ENCODE measurements at places on chromosomes 11 and 22. TPM values are rescaled to one million over a fixed set of nuclear protein-coding genes. Genes with fewer than 3 reads are reported as not detected.

DNA sequence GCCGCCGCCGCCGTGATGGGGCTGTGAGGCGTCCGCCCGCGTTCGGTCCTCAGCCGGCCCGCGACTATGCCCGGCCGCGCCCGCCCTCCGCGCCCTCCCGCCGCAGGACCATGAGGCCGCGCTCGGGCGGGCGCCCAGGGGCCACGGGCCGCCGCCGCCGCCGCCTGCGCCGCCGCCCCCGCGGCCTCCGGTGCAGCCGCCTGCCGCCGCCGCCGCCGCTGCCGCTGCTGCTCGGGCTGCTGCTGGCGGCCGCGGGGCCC, 215 bp downstream of the ZNRF3 start:
- H3K27me3 ChIP-seq: peaks cover 6% of the 10 kb centered on the region
- DNase-seq: no peak
- no peak overlapping the region for H3K4me3 ChIP-seq
- H3K27ac ChIP-seq: no peak overlapping the region
- H3K4me1 ChIP-seq: peaks cover 19% of the 10 kb centered on the region

- DNase-seq: no peak
- H3K27me3 ChIP-seq: peaks cover 8% of the 10 kb centered on the region
- H3K4me1 ChIP-seq: peaks cover 7% of the 10 kb centered on the region
- H3K27ac ChIP-seq: no peak overlapping the region
These were observed 673.8 kb downstream of the BRD1 start for GRCh38 chr22:49153921-49154320.

The AMPD3 gene
- 23.2 TPM for total RNA-seq

DNA sequence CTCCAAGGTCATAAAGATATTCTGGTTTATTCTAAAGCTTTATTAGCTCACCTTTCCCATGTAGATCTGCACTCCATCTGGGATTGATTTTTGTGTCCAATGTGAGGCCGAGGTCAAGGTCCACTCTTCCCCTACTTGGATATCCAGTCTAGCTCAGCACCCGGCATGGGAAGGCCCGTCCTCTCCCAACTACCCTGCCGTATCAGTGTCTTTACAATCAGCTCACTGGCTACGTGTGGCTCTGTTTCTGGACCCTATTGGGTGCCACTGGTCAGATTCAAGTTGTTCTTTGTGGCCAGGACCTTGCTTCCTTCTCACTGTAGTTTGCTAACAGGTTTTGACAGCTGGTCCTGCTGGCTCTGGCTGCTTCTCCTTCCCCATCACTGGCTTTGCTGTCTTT, 30.9 kb downstream of the KCNQ1OT1 start:
- H3K27me3 ChIP-seq: peaks cover 4% of the 10 kb centered on the region
- no peaks in the 10 kb centered on the region for H3K4me1 ChIP-seq
- H3K4me3 ChIP-seq: no peak overlapping the region

GRCh38 chr11:62122076-62122475, 1.7 kb upstream of the INCENP start:
- H3K4me3 ChIP-seq: no peak overlapping the region
- no peak overlapping the region for H3K27ac ChIP-seq
- no peaks in the 10 kb centered on the region for H3K36me3 ChIP-seq
- peaks cover 4% of the 10 kb centered on the region for H3K27me3 ChIP-seq
- DNase-seq: no peak

DNA sequence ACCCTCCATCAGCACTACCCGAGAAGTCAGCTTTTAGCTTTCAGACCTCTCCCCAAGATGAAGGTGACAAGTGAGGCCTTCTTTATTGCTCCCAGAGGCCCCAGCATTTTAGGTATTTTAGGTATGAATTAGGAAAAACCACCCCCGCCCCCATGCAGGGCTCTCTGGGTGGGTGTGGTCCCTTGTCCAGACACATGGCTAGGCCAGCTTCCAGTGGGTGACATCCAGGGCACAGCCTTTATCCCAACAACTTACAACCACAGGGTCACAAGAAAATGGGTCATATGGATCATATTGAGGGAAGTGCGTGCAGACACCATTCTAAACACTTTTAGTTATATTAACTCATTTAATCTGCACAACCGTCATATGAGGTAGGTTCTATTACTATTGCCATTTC, 42.1 kb downstream of the RIBC2 start:
- H3K4me3 ChIP-seq: no peak overlapping the region
- H3K4me1 ChIP-seq: no peaks in the 10 kb centered on the region
- H3K27ac ChIP-seq: no peak overlapping the region
- peaks cover 14% of the 10 kb centered on the region for H3K27me3 ChIP-seq

The THY1 gene
- 526 TPM for total RNA-seq

DNA sequence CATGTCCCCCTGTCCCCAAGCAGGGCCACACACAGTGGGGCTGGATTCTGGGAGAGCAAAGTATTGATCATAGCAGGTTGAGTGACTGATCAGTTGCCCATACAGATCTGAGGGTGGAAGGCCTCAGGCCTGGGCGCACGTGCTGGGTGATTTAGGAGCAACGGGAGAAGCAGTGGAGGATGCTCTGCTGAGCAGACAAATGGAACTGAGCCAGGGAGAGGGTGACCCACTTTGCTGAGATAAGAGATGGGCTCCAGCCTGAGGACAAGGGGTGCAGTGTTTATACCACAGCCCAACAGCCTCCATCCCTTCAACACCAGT, 15.0 kb downstream of the GNAZ start:
- no peaks in the 10 kb centered on the region for H3K36me3 ChIP-seq
- H3K4me3 ChIP-seq: no peak overlapping the region
- H3K27ac ChIP-seq: no peak overlapping the region

DNA sequence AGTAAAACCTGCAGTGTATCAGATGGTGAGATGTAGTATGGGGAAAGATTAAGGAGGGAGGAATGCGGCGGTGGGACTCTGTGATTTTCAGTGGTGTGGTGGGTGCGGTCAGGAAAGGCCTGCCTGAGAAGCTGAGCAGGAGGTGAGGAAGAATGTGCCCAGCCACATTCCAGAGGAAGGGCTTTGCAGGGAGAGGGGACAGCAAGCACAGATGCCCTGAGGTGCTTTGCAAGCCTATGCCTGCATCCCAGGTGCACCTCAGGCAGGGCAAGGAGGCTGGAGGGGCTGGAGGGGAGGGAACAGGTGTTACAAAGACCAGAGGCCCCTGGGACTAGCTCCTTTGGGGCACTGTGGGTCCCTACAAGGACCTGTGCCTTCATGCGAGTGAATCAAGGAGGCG, 42.1 kb downstream of the MYO7A start:
- no peak overlapping the region for H3K4me3 ChIP-seq
- no peak for DNase-seq
- H3K27me3 ChIP-seq: peaks cover 4% of the 10 kb centered on the region
- H3K27ac ChIP-seq: no peak overlapping the region

- H3K27ac ChIP-seq: no peak overlapping the region
- no peaks in the 10 kb centered on the region for H3K36me3 ChIP-seq
- H3K27me3 ChIP-seq: no peaks in the 10 kb centered on the region
- no peak for DNase-seq
These were observed 277.6 kb upstream of the ZC3H12C start for GRCh38 chr11:109815500-109816150.

GRCh38 chr11:64086258-64087123, 50.8 kb downstream of the FLRT1 start:
- H3K36me3 ChIP-seq: no peaks in the 10 kb centered on the region
- no peak overlapping the region for H3K4me3 ChIP-seq
- H3K27ac ChIP-seq: no peak overlapping the region
- H3K27me3 ChIP-seq: no peaks in the 10 kb centered on the region
- DNase-seq: no peak
- no peaks in the 10 kb centered on the region for H3K4me1 ChIP-seq

DNA sequence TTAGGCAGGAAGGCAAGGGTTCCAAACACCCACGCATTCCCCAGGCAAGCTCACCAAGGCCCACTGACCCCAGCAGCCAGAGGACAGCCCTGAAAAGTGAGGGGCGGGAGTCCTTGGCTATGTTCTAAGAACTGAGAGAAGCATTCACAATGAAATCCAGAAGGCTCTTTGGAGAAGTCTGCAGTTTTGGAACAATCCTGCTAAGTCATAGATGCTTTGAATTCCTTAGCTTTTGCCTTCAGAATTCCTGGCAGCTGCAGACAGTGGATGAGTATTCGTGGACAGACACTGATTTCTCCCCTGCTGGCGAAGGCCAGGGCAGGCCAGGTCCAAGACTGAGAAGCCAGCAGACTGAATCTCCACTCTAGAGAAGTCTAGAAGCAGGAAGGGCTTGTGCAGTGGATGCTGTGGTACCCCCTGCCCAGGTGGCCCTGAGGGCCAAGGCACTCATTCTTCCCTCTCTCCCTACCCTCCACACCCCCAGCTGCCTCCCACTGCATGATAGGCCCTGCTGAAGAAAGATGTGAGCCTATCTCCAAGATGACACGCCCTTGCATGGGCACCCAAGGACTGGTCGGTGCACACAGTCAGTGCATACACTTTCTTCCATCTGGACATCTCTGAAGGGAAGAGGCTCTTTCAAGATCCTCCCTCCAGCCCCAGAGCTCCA, 133.2 kb upstream of the TEAD1 start:
- H3K27ac ChIP-seq: no peak overlapping the region
- H3K36me3 ChIP-seq: no peaks in the 10 kb centered on the region
- DNase-seq: no peak
- no peak overlapping the region for H3K4me3 ChIP-seq

The HOATZ gene
- not detected for total RNA-seq

The TTC36 gene
- total RNA-seq: 0.56 TPM

All from endothelial cell (in vitro differentiated cells).